Kidney tubule cell (primary cell): ENCODE measurements at places on chromosomes 7 and 10.

DNA sequence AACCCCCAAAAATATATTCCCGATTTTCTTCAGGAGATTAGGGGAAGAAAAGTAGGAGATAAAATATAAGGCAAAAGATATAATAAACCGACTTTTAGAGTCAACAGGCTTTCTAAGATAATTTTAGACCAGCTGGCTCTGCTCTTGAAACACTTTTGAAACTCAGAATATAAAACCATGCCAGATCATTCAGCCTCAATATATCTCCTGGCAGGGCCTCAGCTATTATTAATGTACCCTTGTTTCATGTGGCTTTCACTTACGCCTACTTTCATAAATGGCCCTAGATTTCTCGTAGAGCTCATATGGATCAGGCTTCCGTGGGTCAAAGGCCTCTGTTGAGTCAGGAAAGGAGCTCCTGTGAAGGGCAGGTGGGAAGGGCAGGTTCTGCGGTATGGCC is 396.0 kb downstream of the PHTF2 start:
- DNase-seq = no peak

DNA sequence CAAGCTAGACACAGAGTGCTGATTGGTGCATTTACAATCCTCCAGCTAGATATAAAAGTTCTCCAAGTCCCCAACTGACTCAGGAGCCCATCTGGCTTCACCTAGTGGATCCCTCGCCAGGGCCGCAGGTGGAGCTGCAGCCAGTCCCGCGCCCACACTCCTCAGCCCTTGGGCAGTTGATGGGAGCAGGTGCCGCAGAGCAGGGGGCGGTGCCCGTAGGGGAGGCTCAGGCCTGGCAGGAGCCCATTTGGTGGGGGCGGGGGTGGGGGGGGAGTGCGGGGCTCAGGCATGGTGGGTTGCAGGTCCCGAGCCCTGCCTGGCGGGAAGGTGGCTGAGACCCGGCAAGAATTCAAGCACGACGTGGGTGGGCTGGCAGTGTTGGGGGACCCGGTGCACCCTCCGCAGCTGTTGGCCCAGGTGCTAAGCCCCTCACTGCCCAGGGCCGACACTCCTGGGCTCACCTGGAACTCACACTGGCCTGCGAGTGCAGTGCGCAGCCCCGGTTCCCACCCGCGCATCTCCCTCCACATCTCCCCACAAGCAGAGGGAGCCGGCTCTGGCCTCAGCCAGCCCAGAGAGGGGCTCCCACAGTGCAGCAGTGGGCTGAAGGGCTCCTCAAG is 101.7 kb downstream of the ZNF438 start:
- DNase-seq = no peak

DNA sequence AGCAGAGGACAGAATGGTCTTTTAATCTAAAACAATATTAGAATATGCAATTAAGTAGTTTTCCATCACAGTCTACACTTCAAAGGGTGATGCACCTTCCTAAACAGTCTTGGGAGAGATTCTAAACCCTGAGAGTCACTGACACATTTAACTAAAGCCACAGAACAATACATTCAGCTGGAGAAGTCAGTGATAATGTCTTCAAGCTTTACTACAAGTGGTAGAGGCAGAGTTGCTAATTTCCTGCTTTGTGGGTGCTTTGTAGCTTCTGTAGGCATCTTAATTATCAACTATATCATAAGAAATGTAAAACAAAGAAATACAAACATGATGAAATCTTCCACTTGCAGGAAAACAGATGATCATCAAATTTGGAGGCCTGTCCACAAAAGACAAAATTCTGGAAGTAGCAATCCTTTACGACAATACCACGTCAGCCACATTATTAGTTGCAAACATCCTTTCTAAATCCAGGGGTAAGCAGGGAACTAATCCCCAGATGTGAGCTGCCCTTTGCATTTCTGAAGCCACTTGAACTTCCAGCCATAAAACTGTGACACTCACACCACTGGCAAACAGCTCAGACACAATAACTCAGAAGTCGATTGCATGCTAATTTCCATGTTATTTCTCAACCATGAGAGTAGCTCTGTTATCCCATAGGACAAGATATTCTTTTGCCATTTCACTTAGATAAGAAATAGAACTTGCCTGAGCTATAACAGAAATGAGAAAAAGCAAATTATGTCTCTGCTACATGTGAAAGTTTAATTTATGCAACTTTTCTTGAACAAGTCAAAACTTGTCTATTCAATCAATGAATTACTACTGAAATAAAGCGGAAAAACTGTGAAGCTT is 212.2 kb downstream of the FAM107B start:
- DNase-seq = no peak

- peak; percentile 39 for DNase-seq
These were observed 34.4 kb downstream of the DLG5 start for GRCh38 chr10:77892021-77892739.

- DNase-seq = peak; percentile 58
These were observed 11.0 kb upstream of the RSBN1L start for GRCh38 chr7:77685233-77685632.

GRCh38 chr7:40833191-40833887 is 698.5 kb downstream of the SUGCT start:
- DNase-seq = no peak

DNA sequence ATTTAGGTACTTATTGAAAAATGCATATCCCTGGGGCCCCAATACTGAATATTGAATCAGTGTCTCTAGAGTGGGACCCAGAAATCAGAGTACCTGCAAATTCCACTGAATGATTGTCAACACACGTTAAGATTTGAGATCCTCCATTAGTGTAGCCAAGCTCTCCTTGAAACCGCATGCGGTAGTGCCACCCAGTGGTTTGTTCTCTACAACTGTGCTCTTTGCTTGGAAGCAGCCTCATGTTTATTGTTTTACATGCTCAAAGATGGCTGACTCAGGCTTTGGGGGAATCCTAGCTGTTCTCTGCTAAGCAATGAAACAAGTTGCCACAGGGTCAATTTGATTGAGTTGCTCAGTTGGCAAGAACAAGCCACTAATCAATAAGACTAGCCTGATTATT is 340.2 kb upstream of the CELF2 start:
- peak; percentile 51 for DNase-seq

DNA sequence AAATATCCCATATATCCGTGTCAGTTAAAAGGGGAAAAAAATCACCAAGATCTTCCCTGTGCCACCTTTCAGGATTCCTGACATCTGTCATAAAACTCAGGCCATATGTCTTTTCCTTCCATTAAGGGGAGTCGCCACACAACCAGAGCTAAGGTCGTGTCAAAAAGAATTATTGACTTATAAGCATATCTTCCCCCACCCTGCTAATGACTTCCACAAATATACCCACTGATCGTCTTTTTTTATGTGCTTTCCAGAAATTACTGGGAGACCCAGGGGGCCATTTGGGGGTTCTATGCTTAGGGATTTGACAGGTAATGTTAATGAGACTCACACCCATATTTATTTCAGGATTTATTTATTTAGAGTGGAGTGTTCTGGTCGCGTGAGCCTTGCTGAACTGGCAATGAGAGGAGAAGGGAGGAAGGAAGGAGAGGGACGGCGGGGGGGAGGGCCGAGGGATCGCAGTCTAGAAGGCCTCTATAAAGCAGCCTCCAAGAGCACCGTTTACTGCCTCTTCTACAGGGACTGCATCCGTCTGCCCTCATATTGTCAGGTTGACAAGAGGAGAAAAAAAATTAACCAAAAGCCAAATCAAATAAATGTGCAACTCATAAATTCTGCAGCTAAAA is 135.7 kb upstream of the MGMT start:
- no peak for DNase-seq

- peak; percentile 79 for DNase-seq
These were observed 3.2 kb upstream of the LAT2 start for GRCh38 chr7:74206589-74207120.

GRCh38 chr7:7990441-7990761 is 21.8 kb downstream of the GLCCI1 start:
- DNase-seq = no peak

GRCh38 chr7:112266141-112266540 is 59.6 kb downstream of the ZNF277 start:
- DNase-seq = no peak

- DNase-seq = peak; percentile 46
These were observed 354.2 kb downstream of the DNAJB6 start for GRCh38 chr7:157690833-157691585.

GRCh38 chr7:29237489-29237888 is 42.9 kb downstream of the CHN2 start:
- no peak for DNase-seq

GRCh38 chr7:5139998-5140397 is 50.0 kb upstream of the WIPI2 start:
- peak; percentile 23 for DNase-seq

- no peak for DNase-seq
These were observed 731.8 kb downstream of the SUGCT start for GRCh38 chr7:40866601-40867000.

DNA sequence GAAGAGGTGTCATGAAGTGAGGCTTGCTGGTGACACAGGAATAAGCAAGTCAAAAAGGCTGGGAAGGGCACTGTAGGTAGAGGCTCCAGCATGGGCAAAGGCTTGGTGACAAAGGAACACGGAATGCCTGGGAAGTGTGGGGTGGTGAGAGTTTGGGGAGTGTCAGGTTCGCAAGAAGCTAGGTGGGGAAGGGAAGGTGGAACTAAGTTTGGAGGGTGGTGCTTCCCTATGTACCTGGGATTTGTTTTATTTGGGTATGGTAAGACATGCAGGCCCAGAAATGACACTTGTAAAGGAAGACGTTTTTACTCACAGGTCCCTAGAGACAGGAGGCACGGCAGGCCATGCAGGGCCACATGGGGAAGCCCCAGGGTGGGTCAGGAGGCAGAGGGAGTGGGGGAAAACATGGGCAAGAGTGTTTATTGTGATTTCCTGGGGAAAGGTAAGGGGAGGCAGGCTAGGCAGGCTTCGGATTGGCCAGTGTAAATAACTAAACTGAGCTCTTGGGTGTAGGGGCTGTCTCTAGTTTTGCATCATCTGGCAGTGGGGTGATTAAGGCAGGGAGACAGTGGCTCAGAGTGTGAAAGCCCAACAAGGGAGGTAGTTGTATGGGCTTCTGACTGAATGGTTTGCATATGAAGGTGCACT is 52.1 kb downstream of the SH2D4B start:
- DNase-seq = no peak

DNA sequence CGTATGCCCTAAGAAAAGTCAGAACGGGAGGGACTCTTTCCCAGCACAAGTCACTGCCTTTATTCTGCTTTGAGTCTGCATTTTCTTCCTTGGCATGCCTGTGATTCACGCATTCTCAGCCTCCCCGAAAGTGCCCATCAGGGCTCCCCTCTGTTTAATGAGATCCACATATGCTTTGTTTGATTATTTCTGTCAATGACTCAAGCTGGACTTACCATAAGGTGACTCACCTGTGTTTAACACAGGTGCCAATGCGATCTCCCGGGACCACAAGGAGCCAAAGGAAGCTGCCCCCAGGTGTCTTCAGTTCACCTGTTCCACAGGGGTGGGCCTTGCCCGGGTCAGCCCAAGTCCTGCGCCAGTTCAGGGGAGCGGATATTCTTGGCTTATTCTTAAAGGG is 386.0 kb upstream of the SHH start:
- peak; percentile 12 for DNase-seq
